Cortex of kidney (tissue), 1 donor: ENCODE measurements at places on chromosomes 5 and 9.

DNA sequence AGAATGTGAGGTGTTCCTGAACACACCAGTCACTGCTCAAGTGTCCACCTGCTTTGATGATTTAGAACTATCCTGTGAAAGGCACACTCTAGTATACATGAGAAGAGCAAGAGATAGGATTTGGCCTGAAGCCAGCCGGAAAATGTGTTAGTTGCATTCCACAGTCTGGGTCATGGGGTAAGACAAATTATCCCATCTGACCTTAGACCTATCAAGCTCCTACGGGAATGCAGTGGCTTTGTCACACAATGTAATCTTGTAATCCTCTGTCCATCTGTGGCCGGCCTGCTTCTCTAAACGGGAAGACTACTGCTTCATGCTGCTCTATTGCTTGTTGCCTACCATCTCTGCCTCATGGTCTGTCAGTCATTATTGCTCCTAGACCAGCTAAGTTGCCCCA lies 92.4 kb upstream of the PRRC1 start:
- no peak for DNase-seq

GRCh38 chr5:139404484-139404840 lies 573 bp upstream of the SPATA24 start:
- DNase-seq: no peak

DNA sequence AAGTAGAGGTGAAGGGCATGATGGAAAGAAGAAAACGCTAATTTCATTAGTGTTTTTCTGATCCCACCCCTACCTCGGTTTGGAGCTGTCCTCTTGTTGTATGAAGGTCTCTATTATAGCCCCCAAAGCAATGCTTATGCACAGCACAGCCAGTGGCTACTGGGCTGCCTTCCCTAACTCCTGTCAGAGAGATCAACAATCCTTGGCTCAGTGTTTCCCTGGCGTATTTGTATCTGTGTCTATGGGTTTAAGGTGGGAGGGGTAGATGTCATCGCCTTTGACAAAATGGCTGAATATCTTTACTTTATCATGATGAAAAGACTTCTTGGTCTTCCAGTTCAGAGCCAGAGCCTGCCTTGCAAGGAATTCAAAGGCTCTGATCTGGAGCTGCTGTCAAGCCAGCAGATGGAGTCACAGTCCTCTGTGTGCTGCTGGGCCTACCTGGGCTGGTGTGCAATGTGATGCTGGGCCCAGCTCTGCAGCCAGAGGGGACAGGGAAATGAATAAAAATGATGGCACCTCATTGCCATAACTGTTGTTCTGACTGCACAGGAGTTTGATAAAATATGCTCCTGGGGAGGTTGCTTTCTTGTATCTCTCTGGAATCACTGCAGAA lies 20.1 kb upstream of the HSPA9 start:
- DNase-seq: no peak

GRCh38 chr5:42919600-42919999 lies 107.9 kb upstream of the SELENOP start:
- no peak for DNase-seq

DNA sequence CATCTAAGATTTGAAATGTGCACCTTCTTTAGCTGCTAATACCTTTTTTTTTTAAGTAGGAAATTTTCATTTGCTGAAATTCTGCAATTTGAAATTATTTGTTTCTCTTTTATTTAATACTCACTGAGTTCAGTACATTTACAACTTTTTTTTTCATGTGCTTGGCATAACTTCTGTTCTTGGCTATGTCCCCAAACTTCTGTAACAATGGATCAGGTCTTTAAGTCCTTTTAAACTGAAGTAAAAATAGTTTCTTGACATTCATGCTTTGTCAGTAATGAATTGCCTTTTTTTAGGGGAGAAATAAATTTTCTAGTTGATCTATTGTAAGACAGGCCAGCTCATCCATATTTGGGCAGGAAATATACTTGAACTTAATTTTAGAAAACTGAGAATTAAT lies 41.5 kb downstream of the EDIL3 start:
- no peak for DNase-seq

DNA sequence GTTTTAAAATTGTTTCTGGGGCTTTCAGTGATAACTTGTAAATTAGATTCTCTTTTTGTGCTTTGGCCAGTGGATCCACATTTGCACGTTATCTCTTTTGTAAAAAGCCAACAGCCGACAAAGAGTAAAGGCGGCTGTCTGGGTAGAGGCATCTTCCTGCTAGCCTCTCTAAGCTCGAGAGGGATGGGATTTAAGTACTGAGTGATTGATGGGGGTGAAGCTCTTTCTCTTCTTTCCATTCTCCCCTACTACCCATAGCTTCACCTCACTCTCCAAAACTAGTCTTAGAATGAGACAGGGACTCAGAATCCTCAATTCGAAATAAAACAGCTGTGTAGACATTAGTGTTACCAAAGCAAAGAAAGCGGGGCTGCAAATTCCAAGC lies 3.4 kb downstream of the PBX3 start:
- DNase-seq: no peak

GRCh38 chr5:90055831-90056328 lies 353.7 kb downstream of the CETN3 start:
- DNase-seq: no peak

DNA sequence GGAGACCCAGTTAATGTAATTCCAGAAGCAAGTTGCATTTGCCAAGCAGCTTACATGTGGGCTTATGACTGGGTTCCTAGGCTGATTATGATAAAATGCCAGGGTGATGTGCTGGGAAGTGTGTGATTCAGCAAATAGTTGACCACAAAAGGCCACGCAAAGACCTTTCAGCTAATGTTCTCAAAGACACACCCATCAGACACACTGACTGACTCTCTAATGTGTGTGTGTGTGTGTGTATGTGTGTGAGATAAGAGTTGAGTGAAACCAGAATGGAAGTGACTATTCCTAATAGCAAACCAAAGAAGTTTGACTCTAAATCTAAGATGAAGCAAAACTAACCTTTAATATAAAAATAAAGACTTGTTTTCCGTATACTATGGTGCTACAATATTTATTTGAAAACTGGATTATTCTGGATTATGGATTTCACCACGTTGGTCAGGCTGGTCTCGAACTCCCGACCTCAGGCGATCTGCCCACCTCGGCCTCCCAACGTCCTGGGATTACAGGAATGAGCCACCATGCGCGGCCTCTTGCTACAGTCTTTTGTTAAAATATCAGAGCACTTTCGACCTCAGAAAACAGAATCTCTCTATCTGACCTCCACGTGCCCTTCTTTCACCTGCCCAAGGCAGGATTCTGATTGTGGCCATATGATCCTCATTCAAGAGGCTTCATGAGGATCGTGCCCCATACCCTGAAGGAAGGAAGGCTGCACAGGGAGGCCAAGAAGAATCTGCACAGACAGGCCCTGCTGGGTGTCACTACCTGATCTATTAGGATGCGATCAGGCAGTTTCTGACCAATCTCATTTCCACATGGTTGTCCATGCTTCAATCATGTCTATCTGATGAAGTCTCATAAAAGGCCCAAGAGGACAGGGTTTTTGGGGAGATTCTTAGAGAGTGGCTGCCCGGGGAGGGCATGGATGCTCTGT lies 75.6 kb downstream of the USP20 start:
- no peak for DNase-seq

DNA sequence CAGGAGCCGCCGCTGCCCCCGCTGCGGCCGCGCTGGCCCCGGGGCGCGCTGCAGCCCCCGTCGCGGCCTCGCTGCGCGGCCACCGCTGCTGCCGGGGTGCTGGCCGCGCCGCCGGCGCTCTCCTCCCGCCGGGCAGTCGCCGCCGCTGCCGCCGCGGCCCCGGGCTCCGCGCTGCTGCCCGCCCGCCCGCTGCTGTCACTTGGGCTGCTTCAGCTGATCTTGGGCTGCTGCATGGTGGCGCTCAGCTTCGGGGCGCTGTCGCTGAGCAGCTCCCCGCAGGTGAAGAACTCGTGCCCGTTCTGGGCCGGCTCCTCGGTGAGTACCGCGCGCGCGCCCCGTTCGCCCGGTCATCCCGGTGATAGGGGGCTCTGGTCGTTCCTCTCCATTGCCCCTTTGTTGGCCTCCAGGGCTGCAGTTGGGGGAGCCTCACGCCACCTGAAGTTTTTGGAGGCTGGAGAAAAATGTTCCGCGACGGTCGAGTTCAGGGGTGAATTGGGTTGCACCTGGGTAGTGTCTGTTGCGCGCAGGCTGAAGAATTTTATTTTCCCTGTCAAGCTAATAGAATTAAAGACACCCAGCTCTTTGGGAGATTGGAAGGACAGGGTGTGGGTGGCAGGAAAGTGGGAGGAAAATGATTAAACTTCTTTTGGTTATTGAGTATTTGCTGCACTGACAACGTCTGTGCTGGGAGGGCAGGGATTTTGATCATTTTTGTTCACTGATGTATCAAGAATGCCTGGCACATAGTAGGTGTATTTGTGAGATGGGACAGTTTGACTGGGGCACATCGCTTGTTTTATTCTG lies 596 bp downstream of the ENTREP1 start:
- no peak for DNase-seq

DNA sequence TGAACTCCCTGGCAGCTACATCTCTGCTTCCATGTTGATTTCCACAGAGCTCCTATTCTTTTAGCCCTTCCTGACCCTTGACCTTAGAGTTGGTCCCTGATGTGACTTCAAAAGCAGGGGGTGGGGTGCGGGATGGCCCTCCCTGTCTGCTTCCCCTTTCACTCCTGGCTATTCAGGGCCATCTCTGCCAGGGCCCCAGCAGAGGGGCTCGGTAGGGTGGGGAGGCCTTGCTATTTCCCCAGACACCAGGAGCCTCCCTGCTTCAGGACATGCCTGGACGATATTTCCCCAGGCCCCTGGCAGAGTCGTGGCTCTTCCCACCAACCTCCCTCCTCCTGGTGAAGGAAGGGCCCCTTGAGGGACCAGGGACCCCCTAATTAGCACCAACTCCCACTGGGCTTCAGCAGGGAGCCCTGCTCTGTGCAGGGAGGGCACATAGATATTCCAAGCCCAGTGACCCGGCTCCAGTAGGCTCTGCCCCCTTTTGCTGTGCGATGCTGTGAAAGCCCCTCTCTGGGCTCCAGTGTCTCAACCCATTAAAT lies 17.3 kb downstream of the CORO2A start:
- no peak for DNase-seq

DNA sequence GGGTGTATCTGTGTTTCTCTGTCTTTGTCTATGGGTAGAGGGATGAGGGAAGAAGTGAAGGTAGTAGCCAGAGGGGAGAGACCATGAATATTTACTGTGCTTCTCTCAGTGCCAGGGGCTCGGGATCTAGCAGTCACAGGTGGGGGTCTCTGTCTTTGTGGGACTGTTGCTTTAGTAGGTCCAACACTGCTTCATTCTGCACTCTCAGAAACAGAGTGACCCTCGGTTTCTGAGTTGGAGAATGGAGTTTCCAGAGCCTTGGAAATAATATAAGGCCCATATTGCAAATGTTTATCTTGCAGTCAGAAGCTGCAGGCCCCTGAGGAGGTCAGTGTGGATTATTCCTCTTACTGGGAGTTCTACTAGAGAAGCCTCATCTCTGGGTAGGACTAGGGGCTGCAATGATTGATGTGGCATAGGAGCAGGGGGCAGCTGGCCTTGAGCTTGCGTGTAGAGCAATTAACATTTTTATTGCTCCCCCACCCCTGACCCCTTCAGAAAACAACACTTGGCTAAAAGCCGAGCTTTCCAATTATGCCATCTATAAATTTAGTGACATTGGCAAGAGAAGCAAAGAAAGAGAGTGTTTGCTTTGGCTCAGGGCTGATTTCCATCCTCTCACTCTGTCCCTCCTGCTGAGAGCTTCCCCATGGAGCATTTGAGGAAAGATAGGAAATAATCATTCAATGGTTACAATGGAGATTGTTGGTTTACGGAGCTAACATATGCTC lies 55.0 kb upstream of the TRPC7 start:
- DNase-seq: no peak

DNA sequence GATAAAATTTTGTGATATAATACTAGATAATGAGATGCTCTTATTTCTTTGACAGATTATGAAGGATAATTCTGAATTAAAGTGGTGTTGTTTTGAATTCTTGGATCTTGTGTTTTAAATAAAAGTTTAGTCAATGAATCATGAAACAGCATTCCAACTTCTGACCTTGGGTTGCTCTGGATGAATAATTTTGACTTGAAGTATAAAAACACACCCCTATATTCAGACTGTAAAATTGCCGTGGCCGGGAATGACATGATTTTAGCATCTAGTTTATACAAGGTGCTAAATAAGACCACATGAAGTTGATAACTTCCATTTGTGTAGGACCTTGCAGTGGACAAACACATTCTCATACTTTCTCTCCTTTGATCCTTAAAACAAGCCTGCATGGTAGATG lies 67.2 kb upstream of the DAP start:
- no peak for DNase-seq

DNA sequence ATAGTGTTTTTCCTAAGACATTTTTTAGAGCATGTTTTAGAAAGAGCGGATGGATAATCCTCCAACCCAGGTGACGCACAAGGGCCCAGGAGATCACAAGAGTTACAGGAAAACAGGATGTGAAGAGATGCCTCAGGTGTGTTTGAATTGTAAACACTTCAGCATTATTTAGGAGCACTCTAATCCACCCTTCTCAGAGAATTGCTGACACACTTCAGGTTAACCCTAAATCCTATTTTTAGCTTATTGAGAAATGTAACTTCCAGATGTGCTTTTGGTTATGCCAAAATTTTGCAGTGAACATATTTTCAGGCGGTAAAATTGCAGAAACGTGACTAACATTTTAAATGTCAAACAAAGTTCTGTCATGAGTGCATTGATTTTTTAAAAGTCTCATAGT lies 755.4 kb upstream of the CTNND2 start:
- no peak for DNase-seq

GRCh38 chr5:156438076-156438475 lies 111.1 kb downstream of the SGCD start:
- DNase-seq: no peak

DNA sequence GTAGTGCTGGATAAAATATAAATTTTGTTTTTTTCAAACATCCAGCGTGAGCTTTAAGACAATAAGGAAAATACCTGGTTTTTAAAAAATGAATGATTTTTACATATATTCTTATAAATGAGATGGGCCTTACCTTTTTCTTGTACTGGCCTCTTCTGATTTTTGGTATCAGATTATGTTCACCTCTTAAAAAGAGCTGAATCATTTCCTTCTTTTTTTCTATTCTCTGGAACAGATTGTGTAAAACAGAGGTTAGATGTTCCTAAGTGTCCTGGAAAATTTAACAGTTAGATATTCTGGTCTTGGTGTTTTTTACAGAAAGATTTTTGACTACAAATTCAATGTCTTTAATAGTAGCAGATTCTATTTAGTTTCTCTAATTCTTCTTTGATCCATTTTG lies 74.6 kb downstream of the NDUFAF2 start:
- DNase-seq: no peak

DNA sequence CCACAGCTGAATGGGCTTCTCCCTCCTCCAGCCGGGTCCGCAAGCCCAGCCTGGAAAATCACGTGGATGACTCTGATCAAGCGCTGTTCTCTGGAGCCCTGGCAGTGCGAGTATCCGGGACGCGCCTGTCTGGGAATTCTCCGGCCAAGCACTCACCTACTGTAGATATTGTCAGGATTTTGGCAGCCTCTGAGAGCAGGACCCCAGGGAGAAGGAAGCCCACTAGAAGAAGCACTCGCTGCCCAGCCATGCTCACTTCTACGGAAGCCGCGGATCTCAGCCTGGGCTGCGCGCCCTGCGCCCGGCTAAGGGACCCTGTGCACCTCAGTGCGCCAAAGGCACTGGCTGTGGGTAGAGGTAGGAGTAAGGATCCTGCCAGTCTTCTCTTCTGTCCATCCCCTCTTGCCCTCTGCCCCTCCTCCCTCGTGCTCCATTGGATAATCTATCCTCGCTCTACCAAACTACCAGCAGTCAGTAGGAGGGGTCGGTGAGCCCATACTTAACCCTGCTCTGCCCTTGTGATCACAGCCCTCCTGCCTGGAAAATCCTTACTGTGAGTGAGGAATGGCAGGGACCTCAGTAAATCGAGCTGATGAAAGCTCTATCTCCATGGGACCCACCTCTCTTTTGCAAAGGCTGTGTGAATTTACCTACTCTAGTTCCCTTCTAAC lies at the start of gene UGT3A2:
UGT3A2 (minus strand) TSS at position 343 of the 671 bp plus-strand sequence; CDS start at position 250, 93 bp downstream.
- no peak for DNase-seq
